ENCODE measurements at places on chromosomes 4 and X.

DNA sequence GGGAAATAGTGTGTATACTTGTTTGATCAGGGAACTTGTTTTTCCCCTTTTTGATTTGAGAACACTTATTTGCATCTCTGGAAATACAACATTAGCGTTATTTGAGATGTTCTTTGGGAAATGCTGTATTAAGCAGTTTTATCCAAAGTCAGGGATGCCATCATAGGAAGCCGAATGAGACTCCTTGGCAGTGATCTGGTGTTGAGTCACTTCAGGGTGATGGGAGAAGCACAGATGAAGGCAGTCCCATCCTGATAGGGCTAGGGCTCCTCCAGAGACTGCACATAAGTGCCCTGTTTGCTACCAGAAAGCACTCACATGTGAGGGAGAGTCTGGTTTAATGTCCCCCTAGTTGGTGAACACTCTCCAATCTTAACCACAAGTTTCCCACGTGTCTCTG is 62.3 kb downstream of the IL1RAPL1 start:
- no peak for DNase-seq

DNA sequence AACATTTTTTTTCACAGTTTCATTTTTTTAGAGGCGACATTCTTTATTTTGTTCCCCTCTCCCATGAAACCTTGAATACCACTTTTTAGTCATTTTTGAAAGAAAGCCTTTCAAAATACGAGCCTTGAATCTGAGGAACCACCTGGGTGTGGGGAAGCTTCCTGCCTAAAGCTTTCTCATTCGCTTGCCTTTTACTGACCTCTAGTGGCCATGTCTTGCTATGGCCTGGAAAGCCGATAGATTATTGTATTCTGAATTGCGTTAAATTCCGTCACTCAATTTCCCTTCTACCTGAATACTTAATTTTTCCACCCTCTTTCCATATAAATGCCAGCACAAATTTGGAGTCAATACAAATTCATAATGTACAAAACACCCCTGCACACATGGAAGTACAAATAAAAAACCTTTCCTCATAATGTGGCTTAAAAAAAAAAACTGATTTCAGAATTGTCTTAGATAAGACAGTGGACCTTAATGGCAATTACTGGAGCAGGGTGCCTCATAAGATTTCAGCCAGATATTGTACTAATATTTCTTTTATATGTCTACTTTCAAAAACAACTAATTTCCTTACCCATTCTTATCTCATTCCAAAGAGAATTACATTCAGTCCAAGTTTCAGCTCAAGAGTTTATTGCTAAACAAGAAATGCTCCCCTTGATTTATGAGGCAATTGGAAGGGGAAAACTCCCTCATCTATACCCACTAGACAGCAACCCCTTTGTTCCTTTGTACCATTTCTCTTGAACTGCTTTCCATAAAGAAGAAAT is 217.9 kb downstream of the CENPC start:
- DNase-seq, result peak; percentile 59

DNA sequence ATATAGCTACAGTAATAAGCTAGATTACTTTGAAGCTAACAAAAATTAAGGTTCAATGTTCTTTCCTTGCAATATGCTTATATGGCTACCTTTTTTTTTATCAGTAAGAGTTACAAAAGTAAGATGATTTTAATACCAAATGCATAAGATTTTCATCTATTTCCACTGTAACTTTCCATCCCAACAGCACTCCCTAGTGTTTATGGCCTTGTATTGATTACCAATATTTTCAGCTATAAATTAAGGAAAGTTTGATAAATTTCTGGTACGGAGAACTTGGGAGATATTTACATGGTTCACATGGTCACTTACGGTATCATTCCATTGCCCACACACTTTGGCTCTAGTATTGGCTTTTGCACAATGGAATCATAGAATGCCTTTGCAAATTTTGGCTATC is 448.9 kb upstream of the PABPC4L start:
- no peak for DNase-seq

GRCh38 chr4:531721-532565 is 32.9 kb downstream of the PIGG start:
- DNase-seq, result no peak

DNA sequence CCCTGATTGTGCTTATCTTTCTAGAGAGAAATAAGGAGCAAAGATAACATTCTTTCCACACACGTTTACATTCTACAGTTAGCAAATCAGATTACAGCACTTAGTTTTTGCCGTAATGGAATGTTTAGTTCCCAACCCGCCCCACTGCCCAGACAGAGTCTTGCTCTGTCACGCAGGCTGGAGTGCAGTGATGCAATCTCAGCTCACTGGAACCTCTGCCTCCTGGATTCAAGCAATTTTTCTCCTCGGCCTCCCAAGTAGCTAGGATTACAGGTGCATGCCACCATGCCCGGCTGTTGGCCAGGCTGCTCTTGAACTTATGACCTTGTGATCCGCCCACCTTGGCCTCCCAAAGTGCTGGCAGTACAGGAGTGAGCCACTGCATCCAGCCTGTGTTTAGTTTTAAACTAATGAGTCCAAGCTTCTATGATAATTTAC is 8.4 kb upstream of the PRPS1 start:
- DNase-seq, result no peak

GRCh38 chrX:103175944-103176753 is 38.8 kb upstream of the BEX4 start:
- DNase-seq, result peak; percentile 45

DNA sequence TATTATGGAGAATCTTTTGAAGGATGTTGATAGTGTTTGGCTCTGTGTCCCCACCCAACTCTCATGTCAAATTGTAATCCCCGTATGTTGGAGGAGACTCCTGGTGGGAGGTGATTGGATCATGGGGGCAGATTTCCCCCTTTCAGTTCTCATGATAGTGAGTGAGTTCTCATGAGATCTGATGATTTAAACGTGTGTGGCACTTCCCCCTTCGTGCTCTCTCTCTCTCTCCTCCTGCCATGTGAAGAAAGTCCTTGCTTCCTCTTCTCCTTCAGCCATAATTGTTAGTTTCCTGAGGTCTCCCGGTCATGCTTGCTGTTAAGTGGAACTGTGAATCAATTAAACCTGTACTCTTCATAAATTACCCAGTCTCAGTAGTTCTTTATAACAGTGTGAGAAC is 166.1 kb upstream of the NUDT6 start:
- DNase-seq, result no peak

DNA sequence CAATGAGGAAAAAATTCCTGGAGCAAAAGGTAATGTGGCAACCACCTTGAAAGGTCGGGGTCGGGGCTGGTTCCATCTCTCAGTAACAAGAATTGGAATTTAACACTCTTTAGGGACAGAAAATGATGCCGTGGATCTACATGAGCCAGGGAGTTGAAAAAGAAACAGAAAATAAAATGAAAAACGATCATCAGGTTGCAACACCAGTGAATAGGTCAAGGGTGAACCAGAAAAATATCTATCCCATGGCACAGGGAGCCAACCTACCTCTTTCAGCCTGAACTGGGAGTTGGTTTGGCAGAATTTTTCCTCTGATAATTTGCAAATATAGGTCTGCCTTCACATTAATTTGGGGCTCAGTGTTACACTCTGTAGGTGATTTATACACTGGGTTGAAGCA is 93.7 kb downstream of the C4orf33 start:
- no peak for DNase-seq

DNA sequence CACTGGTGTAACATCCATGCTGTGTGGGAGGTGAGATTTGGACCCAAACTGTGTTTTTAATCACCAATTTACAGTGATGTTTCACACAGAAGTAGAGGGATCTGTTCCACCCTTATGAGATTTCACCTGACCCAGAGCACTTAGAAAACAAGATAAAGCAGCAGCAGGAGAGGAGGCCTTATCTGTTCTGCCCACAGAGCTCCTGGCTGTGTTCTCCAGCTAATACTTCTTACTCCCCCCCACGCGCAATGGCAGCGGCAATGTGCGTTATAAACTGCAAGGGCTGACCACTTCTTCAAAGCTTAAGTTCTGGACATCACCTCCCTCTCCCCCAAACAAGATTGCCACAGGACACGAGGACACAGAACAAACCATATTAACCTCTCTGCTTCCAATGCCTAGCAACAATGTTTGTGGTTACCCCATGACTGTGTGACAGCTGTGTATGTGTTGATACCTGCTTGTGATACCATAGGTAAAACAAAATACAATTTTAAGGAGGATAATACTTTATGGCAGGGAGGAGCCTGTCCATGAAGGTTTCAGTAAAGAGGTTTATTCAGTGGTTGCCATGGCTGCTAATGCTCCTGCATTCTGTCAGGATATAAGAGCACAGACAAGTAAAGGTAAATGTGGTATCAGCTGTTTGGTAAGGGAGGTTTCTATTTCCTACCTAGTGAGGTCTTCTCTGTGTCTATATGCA is 210.0 kb downstream of the SOWAHB start:
- no peak for DNase-seq

GRCh38 chr4:74402692-74403456 is 37.9 kb downstream of the EREG start:
- DNase-seq, result no peak

GRCh38 chrX:126815806-126816205 is 3.7 kb upstream of the PRR32 start:
- DNase-seq, result no peak

- peak; percentile 69 for DNase-seq
Measured at GRCh38 chrX:71652405-71652804, 14.9 kb upstream of the LOC101059915 start.

DNA sequence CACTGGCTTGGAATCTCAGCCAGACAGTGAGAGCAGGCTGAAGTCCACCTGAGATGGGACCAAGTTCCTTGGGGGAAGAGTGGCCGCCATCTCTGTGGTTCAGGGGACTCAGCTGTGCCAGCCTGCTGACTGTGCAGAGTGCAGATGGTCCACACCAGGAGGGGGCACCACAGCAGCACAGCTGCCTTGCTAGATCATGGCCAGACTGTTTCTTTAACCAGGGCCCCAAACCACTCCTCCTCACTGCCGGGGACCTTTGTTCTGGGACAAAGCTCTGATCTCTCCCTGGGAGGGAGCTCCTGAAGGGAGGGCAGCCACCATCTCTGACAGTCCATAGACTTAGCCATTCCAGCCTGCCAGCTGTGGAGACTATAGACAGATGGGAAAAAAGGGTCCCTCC is 2189.6 kb downstream of the PCDH7 start:
- DNase-seq, result no peak

DNA sequence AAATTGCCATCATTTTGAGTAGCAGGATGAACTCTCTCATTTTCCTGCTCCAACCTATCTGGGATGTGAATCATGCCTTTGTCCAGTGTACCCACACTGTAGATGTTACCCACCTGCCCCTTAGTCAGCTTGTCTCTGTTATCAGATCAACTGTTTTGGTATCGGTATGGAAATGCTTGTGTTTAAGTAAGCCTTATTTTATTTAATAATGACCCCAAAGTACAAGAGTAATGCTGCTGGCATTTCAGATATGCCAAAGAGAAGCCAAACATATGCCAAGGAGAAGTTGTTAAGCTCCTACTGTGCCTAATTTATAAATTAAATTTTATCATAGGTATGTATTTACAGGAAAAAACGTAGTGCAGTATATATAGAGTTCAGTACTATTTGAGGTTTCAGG is 18.6 kb upstream of the RAP1GDS1 start:
- no peak for DNase-seq

DNA sequence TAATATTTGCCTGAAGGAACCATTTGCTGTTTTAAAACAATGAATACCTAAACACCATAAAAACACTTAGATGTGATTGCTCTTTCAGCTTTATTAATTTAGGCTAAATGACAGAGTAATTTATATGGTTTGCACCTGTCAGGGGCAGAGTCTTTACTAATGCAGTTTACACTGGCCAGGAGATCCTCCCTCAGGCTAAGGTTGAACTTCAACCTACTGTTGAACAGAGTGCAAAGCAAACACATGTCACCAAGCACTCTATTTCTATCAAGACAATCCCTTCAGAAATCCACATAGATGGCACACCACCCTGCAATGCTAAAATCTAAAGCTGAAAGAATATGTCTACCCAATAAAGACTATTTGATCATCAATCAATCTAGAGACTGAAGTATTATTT is 147.3 kb downstream of the KLHL13 start:
- DNase-seq, result no peak

DNA sequence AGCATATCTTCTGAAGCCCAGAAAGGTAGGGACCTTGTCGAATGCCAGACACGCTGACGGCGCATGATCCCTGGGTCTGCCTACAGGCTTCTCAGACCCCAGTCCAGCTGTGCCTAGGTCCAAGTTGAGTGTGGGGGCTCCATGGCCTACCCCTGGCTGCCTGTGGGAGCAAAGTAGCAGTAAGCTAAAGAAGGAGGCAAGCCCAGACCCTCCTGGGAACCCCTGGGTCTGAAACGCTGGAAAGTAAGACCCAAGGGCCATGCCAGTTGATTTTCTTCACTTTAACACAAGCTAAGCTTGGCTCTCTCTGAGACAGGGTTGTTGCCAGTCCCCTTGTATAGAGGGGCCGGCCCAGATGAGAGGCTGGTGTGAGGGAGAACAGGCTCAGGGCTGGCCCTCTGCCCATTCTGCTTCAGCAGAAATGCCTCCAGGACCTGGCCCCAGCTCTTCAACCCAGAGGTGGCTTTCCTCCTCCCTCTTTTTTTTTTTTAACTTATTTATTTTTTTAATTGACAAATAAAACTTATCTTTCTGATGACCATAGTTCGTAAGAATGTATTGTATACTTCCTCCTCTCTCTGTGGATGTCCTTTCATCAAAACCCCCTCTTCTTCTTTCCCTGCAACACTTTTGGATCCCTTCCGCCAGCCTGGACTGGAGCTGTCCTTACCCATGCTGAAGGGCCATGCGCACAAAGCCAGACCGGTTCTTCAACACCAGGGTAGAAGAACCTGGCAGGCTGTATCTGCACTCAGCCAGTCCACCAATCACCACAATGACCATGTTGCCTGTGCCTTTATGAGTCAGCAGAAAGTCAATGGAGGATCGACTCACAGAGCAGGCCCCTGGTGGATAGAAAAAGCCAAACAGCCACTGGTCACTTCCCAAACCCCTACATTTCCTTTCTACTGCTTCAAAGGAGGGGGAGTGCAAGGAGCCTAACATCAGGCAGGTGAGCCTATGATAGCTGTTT is 7.1 kb downstream of the AWAT2 start:
- DNase-seq, result no peak

GRCh38 chr4:116118221-116118620 is 967.2 kb downstream of the TRAM1L1 start:
- DNase-seq, result no peak

DNA sequence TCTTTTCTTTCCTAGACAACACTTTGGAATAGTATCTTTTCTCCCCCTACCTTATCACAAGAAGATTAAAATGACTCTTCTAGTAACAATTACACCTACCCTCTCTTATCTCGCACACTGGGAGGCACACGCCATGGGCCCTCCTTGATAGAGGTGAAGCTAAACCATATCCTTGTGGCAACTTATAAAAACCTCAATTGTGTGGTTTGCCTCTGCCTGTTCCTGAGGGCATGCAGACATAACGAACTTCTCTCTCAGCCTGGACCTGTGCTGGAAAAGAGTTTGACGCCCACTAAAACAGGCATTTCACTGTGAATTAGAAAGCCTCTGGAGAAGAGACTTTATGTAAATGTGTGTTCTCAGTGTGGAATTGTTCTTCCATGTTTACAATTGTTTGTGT is 141.2 kb downstream of the NDST3 start:
- DNase-seq, result no peak

All from CD4-positive, alpha-beta T cell treated with Interleukin-21 for 1 hour (primary cell).